Type B pancreatic cell (in vitro differentiated cells): ENCODE measurements at places on chromosomes 2 and 18. TPM values are rescaled to one million over a fixed set of nuclear protein-coding genes. Genes with fewer than 3 reads are reported as not detected.

GRCh38 chr2:62102402-62102920 is 93.5 kb upstream of the B3GNT2 start:
- H3K27me3 ChIP-seq, result no peaks in the 10 kb centered on the region
- DNase-seq, result no peak
- no peak overlapping the region for H3K4me3 ChIP-seq
- H3K4me1 ChIP-seq, result peaks cover 21% of the 10 kb centered on the region
- peak overlapping the region; percentile 10 for H3K27ac ChIP-seq

GRCh38 chr2:102788885-102789260 is 27.0 kb downstream of the TMEM182 start:
- no peaks in the 10 kb centered on the region for H3K27me3 ChIP-seq
- no peak for DNase-seq
- H3K27ac ChIP-seq, result no peak overlapping the region
- H3K4me1 ChIP-seq, result no peaks in the 10 kb centered on the region
- H3K4me3 ChIP-seq, result no peak overlapping the region

Gene FOXD4L1
- 0.48 TPM in 1 of 2 replicates, not detected in the other for total RNA-seq

DNA sequence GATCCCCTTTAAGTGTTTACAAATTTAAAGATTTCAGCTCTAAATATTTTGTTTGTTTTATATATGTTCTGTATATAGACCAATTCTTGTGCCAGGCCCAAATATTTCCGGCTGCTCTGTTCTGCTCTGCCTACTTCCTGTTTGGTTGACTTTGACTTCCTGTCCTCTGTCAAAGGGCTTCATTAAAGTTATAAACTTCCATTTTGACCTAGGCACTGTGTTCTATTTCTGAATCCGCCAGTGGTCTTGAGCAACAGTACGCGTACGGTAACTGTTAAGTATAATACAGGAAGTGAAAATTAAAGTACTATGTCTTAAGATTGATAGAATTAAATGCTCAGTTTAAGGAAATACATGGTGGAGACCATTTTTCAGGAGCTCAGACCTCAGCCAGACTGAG is 13.5 kb upstream of the REL start:
- H3K4me3 ChIP-seq, result no peak overlapping the region
- DNase-seq, result no peak
- H3K36me3 ChIP-seq, result no peaks in the 10 kb centered on the region
- H3K27me3 ChIP-seq, result no peaks in the 10 kb centered on the region

Gene RAB27B
- total RNA-seq, result 9.3 and 9.4 TPM in 2 replicates

- DNase-seq, result no peak
- H3K27me3 ChIP-seq, result peaks cover 4% of the 10 kb centered on the region
- no peak overlapping the region for H3K27ac ChIP-seq
- H3K36me3 ChIP-seq, result no peaks in the 10 kb centered on the region
- peaks cover 49% of the 10 kb centered on the region for H3K4me1 ChIP-seq
These were observed 166.7 kb upstream of the GLI2 start for GRCh38 chr2:120568975-120569268.

- H3K36me3 ChIP-seq, result peaks cover 3% of the 10 kb centered on the region
- peaks cover 35% of the 10 kb centered on the region for H3K4me1 ChIP-seq
- no peak overlapping the region for H3K27ac ChIP-seq
- H3K27me3 ChIP-seq, result peaks cover 17% of the 10 kb centered on the region
- DNase-seq, result no peak
- H3K4me3 ChIP-seq, result no peak overlapping the region
These were observed 100.8 kb upstream of the KCTD1 start for GRCh38 chr18:26649193-26649543.

GRCh38 chr2:126448611-126449010 is 207.3 kb upstream of the GYPC start:
- no peak overlapping the region for H3K27ac ChIP-seq
- H3K27me3 ChIP-seq, result peaks cover 5% of the 10 kb centered on the region
- H3K36me3 ChIP-seq, result no peaks in the 10 kb centered on the region
- no peak overlapping the region for H3K4me3 ChIP-seq
- H3K4me1 ChIP-seq, result no peaks in the 10 kb centered on the region
- no peak for DNase-seq
